CD14-positive monocyte (primary cell): ENCODE measurements at places on chromosomes 12 and 14.
A peak's percentile ranks its signal among the peaks of the same experiment; 100 is the strongest.

GRCh38 chr12:74317078-74317601 lies 220.5 kb upstream of the ATXN7L3B start:
- no peak for DNase-seq

- DNase-seq = no peak
These were observed 47.9 kb upstream of the PLEKHG7 start for GRCh38 chr12:92654929-92655328.

DNA sequence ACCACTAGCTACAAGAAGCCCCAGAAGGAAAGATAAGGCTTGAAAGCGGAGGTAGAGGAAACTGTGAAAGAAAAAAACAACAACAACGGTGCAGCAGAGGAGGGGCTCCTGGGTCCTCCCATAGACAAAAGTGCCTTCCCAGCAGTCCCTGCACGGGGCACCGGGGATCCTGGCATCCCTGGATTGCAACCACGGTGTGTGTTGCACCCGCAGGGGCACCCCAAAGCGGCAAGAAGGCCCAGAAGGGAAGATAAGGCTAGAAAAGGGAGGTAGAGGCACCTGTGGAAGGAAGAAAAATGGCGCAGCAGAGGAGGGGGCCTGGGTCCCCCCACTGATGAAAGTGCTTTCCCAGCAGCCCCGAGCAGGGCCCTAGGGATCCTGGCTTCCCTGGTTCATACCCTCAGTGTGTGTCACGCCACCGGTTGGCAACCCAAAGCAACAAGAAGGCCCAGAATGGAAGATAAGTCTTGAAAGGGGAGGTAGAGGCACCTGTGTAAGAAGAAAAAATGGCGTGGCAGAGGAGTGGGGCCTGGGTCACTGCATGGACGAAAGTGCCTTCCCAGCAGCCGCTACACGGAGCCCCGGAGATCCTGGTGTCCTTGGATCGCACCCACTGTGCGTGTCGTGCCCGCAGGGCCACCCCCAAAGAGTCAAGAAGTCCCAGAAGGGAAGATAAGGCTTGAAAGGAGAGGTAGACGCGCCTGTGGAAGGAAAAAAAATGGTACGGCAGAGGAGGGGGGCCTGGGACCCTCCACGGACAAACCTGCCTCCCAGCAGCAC lies 281.0 kb downstream of the ALG10 start:
- DNase-seq = no peak

- DNase-seq = no peak
These were observed 5.0 kb downstream of the STAT6 start for GRCh38 chr12:57106021-57106708.

DNA sequence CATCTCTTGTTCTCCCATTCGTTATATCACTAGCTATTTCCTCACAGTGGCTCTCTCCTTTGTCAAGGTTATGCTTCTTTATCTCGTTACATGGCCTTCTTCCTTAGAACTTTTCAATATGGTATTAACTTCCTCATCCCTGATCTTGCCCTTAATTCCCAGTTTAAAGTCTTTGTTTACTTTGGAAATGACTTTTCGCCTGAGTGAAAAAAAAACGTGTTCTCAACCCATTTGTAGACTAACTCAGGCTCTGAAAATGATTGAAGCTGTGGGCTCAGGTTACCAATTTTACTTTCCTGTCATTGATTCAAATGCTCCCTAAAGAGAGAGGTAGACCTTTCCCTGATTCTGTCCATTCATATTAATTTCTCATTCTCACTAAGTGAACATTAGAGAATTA lies 135.2 kb downstream of the NUBPL start:
- no peak for DNase-seq

GRCh38 chr12:93946542-93947150 lies 201.7 kb upstream of the PLXNC1 start:
- DNase-seq = no peak

- DNase-seq = no peak
These were observed 150.1 kb downstream of the NAV3 start for GRCh38 chr12:77980782-77981181.

GRCh38 chr12:123101526-123101925 lies 49.4 kb downstream of the PITPNM2 start:
- no peak for DNase-seq

- no peak for DNase-seq
These were observed 17.7 kb downstream of the MDM2 start for GRCh38 chr12:68825569-68826217.

DNA sequence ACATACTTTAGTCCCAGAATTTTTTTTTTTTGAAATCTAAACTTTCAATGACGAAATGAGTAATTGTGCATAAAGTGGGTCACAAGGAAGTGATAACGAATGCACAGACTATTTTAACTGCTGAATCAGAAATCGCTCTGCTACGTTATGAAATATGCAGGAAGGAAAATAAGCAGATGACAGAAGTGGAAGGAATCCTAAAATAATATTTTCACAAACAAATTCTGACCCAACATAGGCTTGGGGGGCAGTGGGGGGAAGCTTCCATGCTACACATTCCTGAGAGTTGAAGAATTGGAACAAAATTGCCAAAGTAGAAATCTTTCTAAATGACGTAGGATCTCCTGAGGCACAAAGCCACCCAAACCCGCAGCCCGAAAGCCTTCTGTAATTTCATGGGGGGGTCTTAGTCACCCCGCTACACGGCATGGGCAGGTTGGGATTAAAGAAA lies 89.6 kb downstream of the ARF6 start:
- no peak for DNase-seq

DNA sequence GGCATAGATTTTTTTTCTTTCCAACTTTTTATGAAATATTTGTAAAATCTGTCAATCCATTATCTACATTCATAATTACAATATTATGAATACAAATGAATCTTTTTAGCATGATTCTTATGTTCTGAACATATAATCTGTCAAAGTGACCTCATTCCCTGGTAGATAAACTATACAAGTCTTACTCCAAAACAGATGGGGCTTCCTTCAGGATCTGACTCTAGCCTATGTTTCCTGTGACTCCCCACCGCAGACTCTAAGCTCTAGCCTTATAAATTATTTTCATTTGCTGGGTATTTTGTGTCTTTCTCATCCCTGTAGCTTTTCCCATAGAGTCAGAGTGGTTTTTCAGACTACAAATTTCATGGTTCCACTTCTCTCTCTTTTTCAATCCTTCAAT lies 202.1 kb upstream of the KITLG start:
- DNase-seq = no peak

DNA sequence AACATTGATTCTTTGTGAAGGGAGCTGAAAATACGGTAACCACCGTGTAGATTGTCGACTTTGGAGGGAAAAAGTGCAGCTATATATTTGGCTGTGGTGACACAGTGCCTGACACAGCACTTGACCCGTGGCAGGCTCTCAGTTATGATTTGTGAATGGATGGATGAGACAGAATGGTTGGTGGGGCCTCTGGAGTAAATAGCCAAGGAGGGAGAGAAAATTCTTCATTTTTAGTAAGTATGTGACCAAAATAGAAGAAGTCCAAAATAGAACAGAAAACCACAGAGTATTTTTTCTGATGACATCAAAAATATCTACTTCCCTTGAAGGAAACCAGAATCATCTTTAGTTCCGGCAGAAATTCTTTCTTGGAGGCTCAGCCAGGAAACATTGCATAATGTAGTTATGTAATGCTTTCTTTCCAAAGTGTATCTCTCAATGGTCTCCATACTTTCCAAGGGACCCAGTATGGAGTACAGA lies 82.0 kb upstream of the WSCD2 start:
- peak; percentile 5 for DNase-seq

- DNase-seq = no peak
These were observed 454.3 kb upstream of the LMO3 start for GRCh38 chr12:17060260-17060659.

DNA sequence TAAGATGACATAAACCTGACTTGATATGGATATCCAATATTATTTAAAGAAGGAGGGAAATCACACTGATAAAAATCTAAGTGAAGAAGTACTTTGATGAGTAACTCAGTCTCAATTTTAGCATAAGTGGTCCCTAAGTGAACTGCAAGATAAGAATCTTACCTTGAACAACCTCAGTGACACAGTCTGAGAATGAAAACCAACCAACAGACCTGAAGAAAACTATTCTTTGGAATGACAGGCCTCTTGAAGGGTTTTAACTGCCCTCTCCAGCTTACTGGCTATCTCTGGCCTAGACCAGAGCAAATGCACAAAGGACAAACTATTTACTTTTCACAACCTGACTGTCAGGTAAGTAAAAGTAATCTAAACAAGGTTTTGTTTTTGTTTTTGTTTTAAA lies 44.7 kb downstream of the CPM start:
- DNase-seq = no peak

GRCh38 chr14:69994002-69994401 lies 114.8 kb downstream of the SMOC1 start:
- no peak for DNase-seq

- DNase-seq = no peak
These were observed 369.0 kb downstream of the DIO2 start for GRCh38 chr14:79842270-79842669.

- no peak for DNase-seq
These were observed 17.2 kb downstream of the USP30 start for GRCh38 chr12:109069307-109070271.

DNA sequence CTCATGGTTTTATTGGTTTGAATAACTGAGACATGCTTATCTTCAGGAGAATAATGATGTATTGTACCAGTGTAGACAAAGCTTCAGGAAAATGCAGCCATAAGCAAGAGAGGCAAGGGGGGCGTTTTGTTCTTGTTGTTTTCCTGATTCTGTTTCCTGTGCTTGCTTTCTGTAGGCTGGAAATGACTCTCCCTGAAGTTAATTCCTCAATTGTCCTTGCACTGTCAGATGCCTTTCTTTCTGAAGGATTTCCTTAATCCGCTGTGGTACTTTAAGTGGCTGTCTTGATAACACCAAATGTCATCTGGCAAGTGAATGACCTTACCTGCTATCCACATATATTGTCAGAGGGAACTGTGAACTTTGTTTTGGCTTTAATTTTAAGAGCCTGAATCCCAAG lies 220.0 kb downstream of the NEDD1 start:
- DNase-seq = no peak

DNA sequence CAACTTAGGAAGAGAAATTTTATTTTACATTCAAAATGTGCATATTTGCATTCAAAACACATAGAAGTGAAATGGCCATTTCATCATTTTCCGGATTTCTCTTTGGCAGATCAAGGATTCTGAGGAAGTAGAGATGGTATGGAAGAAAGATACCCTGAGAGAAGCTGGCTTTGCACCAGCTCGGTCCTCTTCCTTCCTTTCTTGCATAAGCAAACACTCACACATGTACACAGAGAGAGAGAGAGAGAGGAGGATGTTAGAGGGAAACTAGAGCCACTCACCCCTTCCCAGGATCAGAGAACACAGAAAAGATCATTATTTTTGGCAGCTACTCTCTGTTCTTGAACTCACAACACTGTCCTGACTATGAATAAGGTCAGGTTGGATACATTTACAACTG lies 15.6 kb upstream of the PLEKHD1 start:
- DNase-seq = peak; percentile 16

DNA sequence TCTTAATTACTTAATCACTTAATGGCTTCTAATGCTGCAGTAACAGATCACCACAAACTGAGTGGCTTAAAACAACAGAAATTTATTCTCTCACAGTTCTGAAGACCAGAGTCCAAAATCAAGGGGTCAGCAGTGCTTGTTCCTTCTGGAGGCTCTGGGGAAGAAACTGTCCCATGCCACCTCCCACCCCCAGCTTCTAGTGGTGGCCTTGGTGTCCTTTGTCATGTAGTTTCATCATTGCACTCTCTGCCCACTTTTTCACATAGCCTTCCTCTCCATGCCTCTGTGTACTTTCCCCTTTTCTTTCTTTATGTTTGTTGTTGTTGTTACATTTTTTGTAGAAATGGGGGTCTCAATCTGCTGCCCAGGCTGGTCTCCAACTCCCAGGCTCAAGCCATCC lies 16.1 kb upstream of the UBC start:
- DNase-seq = no peak

- no peak for DNase-seq
These were observed 157.4 kb downstream of the EFCAB11 start for GRCh38 chr14:89797148-89797547.

GRCh38 chr12:120925740-120926563 lies 21.8 kb upstream of the SPPL3 start:
- DNase-seq = no peak

DNA sequence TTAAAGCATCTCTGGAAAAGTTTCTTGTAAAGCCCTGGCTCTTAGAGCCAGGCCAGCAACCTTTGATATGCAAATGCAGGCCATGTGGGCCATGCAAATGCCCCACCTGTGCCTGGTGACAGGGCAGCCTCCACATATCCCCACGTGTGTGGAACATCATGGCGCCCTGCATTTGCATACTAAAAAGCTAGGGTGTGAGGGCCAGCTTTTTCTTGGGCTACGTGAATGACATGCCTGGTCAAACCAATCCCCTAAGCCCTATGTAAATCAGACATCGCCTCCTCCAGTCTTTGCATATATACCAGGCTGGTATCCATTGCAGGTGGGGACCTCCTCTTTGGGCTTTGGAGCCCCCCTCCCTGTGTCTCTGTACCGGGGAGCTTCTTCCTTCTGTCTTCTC lies 6.4 kb downstream of the CSRP2 start:
- no peak for DNase-seq

DNA sequence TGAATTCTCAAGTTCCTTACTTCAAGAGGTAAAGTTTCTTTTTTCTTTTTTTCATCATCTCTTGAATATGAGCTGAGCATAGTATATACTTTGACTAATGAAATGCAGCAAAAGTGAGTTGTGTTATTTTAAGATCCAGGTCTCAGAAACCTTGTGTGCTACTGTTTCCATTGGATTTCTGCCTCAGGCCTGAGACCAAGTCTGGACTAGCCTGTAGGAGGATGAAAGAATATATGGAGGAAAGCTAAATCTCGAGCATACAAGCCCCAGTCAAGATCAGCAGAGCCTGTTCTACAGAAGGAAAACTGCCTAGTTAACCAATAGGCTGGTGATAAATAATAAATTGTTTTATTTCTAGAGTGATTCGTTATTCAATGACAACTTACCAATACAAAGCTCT lies 652.5 kb downstream of the C12orf50 start:
- DNase-seq = no peak

- no peak for DNase-seq
These were observed 10.6 kb downstream of the HHIPL1 start for GRCh38 chr14:99655521-99655920.

DNA sequence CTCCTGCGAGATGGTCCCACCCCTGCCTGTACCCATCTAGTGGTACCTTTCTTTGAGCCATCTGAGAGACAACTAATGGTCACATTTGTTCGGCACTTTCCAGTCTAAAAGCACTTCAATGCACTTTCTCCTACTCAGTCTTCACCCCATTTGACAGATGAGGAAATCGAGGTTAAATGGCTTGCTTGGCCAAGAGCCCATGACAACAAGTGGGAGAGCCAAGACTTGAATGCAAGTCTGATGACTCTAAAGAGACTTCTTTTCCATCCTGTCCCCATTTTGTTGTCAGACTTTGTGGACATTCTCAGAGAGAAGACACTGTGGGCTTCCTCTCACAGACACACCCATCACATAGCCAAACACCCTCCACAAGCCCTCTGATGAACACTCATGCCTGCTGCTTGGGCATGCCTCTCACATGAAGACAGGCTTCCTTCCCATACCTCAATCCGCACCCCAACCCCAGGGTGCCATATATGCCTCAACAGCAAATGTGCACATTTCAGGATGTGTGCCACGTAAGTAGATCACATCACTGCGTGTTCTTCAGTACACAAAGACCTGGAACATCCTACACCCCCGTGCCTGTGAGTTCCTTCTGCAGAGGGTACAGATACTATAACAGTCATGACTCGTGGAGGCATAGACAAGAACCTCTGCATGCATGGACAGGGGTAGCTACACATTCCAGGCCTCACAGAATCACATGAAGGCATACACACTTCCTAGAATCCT lies 805 bp downstream of the MYH7 start:
- no peak for DNase-seq

- no peak for DNase-seq
These were observed 329.8 kb downstream of the ATP23 start for GRCh38 chr12:58270966-58271705.
